ENCODE measurements at places on chromosomes 4 and X. TPM values are rescaled to one million over a fixed set of nuclear protein-coding genes. Genes with fewer than 3 reads are reported as not detected.

NXF2 gene
- total RNA-seq: not detected

DNA sequence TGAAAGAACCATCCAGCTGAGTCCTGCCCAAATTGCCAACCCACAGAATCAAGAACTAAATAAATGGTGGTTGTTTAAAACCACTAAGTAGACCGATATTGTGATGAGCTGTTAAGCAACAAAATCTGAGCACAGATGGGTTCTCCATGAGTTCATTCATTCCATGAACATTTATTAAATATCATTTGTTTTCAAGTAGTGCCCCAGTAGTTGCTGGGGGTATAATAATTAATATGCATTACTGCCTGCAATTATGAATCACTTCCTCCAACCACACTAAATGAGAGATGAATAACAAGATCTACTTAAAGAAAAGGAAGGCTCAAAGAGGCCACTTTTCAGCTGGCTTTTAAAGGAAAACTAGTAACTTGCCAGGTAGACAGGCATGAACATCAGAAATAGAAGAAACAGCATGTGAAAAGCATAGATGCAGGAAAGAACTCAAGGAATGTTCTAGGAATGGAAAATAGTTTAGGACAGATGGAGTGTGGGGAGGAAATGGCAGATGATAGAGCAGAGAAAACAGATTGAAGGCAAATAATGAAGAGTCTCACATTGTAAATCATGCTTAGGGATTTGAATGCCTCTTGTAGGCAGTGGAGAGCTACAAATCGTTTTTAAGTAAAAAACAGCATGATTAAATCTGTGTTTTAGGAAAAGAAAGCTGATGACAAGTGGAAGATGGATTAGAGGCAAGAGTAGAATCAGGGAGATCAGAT lies 641.7 kb upstream of the DIPK2B start:
- DNase-seq: no peak
- H3K4me3 ChIP-seq: no peak overlapping the region
- no peak overlapping the region for H3K27ac ChIP-seq
- no peaks in the 10 kb centered on the region for H3K36me3 ChIP-seq

CXCL10 gene
- 2.8 TPM for total RNA-seq

GRCh38 chr4:80732010-80732409 lies 298.5 kb upstream of the BMP3 start:
- H3K4me3 ChIP-seq: no peak overlapping the region
- no peak overlapping the region for H3K27ac ChIP-seq
- no peaks in the 10 kb centered on the region for H3K4me1 ChIP-seq
- no peaks in the 10 kb centered on the region for H3K36me3 ChIP-seq
- no peaks in the 10 kb centered on the region for H3K27me3 ChIP-seq

CT83 gene
- total RNA-seq: not detected

GRCh38 chrX:39950018-39950688 lies 147.6 kb downstream of the BCOR start:
- H3K4me1 ChIP-seq: peaks cover 28% of the 10 kb centered on the region
- DNase-seq: no peak
- H3K36me3 ChIP-seq: no peaks in the 10 kb centered on the region
- H3K27me3 ChIP-seq: no peaks in the 10 kb centered on the region

RTL9 gene
- total RNA-seq: 2.9 TPM

GRCh38 chr4:29009908-29010307 lies 1710.3 kb upstream of the PCDH7 start:
- H3K27me3 ChIP-seq: no peaks in the 10 kb centered on the region
- no peak overlapping the region for H3K27ac ChIP-seq
- no peak overlapping the region for H3K4me3 ChIP-seq

ZNF157 gene
- total RNA-seq: 0.08 TPM

- no peaks in the 10 kb centered on the region for H3K4me1 ChIP-seq
- H3K27ac ChIP-seq: no peak overlapping the region
- H3K36me3 ChIP-seq: no peaks in the 10 kb centered on the region
- DNase-seq: no peak
- no peaks in the 10 kb centered on the region for H3K27me3 ChIP-seq
- H3K4me3 ChIP-seq: no peak overlapping the region
Measured at GRCh38 chr4:154367659-154368058, 123.9 kb downstream of the DCHS2 start.

DNA sequence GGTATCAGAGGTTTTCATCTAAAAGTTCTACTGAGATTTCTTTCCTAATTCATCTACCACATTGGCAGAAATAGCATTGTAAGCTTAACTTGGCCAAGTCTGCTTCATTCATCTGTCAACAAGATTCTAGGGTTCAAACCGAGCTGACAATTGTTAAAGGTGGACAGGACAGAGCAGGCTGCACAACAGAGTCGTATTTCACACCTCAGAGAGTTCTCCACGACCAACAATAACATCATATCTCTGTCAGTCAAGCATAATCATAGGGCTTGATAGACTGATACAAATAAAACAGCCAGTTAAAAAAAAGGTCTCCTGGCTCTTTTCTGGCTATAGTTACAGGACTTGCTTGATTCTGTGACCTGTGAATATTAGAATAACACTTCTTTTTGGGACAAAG lies 259.2 kb downstream of the COL25A1 start:
- H3K36me3 ChIP-seq: no peaks in the 10 kb centered on the region
- no peak for DNase-seq
- no peaks in the 10 kb centered on the region for H3K27me3 ChIP-seq
- no peak overlapping the region for H3K27ac ChIP-seq
- no peaks in the 10 kb centered on the region for H3K4me1 ChIP-seq

GRCh38 chrX:119948381-119948780 lies 4.8 kb upstream of the NKAP start:
- no peak overlapping the region for H3K27ac ChIP-seq
- no peaks in the 10 kb centered on the region for H3K36me3 ChIP-seq
- H3K27me3 ChIP-seq: no peaks in the 10 kb centered on the region
- no peak overlapping the region for H3K4me3 ChIP-seq
- no peak for DNase-seq

DNA sequence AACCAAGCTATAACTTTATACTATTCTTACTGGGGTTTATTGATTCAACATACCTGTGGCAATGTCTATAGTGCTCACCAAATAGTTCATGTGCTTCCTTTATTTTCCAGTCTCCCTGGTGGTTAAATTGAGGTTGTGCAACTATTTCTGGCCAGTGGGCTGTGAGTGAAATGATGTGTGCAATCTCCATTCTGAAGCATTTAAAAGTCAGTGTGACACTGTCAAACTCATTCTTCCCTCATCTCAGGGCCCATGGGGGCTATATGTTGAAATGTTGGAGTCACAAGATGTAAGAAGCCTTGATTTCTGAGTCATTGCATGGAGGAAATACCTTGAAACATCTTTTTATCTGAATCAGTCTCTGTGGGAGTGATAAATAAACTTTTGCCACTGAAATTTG lies 414.3 kb upstream of the RPS6KA3 start:
- H3K27ac ChIP-seq: no peak overlapping the region
- no peak overlapping the region for H3K4me3 ChIP-seq
- H3K27me3 ChIP-seq: no peaks in the 10 kb centered on the region
- no peaks in the 10 kb centered on the region for H3K36me3 ChIP-seq

DNA sequence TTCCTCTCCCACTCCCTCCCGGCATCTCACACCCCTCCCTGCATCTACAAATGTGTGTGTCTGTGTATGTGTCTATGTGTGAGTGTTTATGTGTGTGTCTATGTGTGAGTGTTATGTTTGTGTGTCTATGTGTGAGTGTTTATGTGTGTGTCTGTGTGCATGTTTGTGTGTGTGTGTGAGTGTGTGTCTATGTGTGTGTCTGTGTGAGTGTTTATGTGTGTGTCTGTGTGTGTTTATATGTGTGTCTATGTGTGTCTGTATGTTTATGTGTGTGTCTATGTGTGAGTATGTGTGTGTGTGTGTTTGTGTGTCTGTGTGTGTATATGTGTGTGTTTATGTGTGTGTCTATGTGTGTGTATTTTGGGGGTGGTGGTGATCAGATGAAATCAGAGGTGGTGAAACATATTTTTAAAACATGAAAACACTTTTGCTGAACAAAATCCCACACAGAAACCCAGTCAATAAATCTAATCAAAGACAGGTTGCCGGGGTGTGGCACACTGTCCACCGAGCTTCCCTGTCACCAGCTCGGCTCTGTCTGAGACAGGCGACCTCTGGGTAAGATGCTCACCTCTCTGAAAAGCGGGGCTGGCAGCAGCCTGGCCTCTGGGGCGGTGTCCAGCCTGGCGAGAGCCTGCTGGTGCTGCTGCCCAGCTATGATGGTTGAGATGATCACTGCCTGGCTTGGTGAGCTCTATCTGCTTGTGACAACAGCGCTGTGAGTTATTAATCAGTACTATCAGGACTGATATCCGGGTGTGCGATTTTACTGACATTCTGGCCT lies 186.7 kb upstream of the PSAPL1 start:
- H3K4me3 ChIP-seq: no peak overlapping the region
- no peak overlapping the region for H3K27ac ChIP-seq
- H3K4me1 ChIP-seq: no peaks in the 10 kb centered on the region
- DNase-seq: no peak

DNA sequence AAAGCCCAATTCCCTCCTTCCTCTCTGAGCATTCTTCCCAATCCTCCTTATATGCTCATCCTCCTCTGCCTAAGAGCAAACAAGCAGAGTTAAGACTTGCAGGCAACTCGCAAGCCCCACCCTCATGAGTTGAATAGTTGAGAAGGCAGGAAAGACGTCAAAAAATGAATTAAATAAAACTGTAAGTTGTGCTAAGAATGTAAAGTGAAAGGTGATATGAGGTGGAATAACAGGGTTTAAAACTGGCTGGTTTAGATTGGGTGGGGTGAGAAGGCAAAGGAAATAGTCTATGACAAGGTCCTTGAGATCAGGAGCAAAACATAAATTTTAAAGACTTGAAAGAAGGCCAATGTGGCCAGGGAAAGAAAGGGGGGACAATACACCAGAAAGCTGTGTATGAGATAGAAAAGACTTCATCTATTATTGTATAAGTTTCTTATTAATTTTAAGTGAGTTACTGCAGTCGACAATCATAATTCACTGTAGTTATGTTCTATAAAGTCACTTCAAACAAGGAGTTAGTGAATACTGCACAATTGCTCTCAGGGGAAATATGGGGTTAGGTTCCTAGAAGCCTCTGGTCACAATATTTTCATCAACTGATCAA lies 124.9 kb downstream of the RELL1 start:
- H3K36me3 ChIP-seq: no peaks in the 10 kb centered on the region
- H3K4me1 ChIP-seq: no peaks in the 10 kb centered on the region
- no peaks in the 10 kb centered on the region for H3K27me3 ChIP-seq

GRCh38 chrX:112844250-112844649 lies 3.6 kb upstream of the AMOT start:
- no peaks in the 10 kb centered on the region for H3K27me3 ChIP-seq
- H3K27ac ChIP-seq: no peak overlapping the region
- peaks cover 29% of the 10 kb centered on the region for H3K4me1 ChIP-seq
- H3K36me3 ChIP-seq: no peaks in the 10 kb centered on the region

- no peak overlapping the region for H3K27ac ChIP-seq
- no peaks in the 10 kb centered on the region for H3K27me3 ChIP-seq
- H3K4me3 ChIP-seq: no peak overlapping the region
- H3K4me1 ChIP-seq: no peaks in the 10 kb centered on the region
- H3K36me3 ChIP-seq: no peaks in the 10 kb centered on the region
- no peak for DNase-seq
Measured at GRCh38 chr4:46249106-46249505, 125.3 kb upstream of the GABRG1 start.

F11 gene
- total RNA-seq: 19.4 TPM

PHEX gene
- total RNA-seq: 0.27 TPM

- DNase-seq: no peak
- no peaks in the 10 kb centered on the region for H3K27me3 ChIP-seq
- no peaks in the 10 kb centered on the region for H3K36me3 ChIP-seq
- peaks cover 8% of the 10 kb centered on the region for H3K4me1 ChIP-seq
Measured at GRCh38 chrX:71536285-71536684, 3.4 kb downstream of the OGT start.

DNA sequence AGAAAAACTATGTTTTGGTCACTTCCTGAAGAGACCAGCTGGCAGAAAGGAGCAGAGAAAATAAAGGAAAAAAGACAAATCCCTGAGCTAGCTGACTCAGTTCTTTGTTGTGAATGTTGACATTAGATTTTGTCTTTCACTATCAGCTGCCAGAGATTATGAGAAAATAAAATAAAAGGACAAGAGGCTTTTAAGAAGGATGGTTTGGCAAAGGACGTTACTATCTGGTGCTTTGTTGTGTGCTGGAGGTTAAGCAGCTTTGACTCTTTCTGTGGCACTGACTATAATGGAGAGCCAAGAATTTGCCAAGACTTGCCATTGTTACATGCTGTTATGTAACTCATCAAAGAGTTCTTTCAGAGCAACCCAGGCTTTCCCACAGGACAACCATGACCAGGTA lies 12.1 kb downstream of the ASB5 start:
- H3K4me1 ChIP-seq: peaks cover 2% of the 10 kb centered on the region
- no peak overlapping the region for H3K27ac ChIP-seq
- DNase-seq: no peak
- H3K27me3 ChIP-seq: no peaks in the 10 kb centered on the region
- H3K4me3 ChIP-seq: no peak overlapping the region

All from hepatocyte (in vitro differentiated cells).